ENCODE measurements at places on chromosomes 6 and 20.

DNA sequence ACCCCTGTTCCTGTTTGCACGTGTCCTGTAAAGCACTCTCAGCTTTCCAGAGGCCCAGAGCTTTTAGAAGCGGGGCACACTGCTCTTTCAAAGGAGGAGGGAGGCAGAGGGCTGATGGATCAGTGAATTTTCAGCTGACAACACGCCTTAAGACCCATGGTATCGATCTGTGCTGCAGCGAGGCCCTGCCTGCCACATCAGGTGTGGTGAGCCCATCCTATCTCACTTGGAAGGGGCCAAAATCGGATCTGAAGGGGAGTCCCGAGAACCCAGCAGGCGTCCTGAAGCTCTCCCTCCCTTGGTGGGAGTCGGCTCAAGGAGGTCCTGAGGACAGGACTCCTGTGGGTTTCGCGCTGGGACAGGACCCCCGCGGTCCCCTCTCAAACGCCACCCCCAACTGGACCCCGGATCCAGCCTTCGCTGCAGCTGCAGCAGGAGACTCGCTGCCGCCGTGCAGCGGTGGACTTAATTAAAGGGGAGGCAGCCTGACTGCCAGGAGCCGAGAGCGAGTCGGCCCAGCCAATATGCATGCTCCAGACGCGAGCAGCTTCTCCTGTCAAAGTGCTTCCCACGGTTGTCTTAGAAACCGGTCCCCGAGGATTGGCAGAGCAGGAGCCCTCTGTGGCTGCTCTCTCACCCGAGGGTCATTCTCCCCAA, 580.0 kb upstream of the ZNF337 start:
- DNase-seq = peak; percentile 71

- no peak for DNase-seq
Observed at GRCh38 chr20:47768016-47768824, 17.1 kb downstream of the SULF2 start.

DNA sequence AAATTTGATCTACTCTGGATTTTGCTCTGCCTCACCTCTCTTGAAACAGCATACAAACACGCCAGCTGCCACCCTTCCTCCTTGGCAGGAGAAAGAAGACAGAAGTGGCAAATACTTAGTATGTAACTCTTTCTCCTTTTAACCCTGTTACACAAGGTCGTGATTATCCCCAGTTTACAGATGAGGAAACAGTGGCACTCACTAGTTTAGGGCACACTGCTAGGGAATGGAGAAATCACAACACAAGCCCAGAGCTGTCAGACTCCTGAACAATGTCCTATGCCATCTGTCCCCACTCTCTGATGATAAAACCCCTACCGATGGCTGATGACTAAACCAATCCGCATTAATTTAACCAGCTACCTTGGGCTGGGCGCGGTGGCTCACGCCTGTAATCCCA, 79.7 kb downstream of the FGD2 start:
- DNase-seq = no peak

DNA sequence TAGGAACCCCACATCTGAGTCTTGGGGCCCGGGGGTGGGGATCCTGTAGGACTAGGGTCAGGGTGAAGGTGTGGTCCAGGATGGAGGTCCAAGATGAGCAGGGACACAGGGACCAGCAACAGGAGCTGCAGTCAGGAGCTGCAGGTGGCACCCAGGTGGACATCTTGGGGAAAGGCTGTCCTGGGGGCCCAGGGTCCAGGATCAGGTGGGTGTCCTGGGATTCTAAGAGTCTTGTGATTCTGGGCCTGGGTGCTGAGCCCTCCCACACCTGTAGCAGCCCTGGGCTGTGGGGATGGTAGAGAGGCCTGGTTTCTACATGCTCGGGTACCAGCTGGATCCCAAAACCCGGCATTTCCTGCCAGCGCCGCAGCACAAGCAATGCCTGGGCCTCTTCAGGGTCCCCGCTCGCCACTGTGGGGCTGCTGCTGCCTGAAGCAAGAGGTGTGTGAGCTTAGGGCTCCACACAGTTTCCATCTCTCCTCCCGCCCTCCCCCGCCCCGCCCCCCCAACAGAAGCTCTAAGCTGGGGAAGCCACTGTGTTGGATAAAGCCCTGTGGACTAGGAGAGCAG, 20.7 kb downstream of the ERGIC3 start:
- DNase-seq = peak; percentile 30

DNA sequence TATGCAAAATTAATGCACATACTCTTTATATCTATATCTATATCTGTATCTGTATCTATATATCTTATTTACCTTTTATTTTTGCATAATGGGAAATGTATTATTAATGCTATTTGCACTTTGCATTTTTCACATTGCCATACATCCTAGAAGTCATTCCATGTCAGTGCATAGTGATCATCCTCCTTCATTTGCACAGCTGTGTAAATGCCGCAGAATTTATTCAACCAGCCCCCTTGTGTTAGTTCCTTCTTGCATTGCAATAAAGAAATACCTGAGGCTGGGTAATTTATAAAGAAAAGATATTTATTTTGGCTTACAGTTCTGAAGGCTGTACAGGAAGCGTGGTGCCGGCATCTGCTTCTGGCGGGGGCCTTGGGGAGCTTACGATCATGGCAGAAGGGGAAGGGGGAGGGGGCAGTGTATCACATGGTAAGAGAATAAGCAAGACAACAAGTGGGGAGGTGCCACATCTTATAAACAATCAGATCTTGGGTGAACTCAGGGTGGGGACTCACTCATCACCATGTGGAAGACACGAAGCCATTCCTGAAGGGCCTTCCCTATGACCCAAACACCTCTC, 101.9 kb upstream of the RNF24 start:
- no peak for DNase-seq

DNA sequence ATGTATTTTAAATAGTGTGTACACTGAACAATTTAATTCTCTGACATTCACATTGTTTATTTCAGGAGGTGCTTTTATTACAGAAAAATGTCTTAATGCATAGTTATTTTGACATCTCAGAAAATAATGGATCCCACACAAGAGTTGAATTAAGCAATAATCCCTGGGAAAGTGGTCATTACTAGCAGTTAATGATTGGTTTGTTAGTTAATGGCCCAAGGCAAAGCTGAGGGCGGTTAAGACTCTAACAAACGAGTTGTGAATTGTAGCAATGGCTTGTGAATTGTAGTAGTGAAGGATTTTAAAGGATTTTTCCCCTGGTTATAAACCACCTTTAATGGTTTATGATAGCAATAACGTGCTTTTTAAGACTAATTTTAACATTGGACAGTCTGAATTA, 1316.0 kb upstream of the GJE1 start:
- DNase-seq = no peak

DNA sequence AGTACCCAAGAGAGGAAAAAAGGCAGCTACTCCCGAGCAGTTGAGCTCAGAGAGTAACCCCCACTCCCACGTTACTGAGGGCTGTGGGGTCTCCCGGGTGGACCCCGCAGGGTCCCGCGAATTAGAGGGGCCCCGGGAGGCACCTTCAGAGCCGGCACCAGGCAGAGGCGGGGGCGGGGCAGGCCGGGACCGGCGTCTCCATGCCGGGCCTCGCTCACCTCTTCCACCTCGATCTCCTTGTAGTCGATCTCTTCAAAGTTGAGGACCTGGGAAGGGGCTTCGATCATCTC, 381 bp downstream of the MAP3K7 start:
- no peak for DNase-seq
